ENCODE measurements at places on chromosomes 11 and 22. TPM values are rescaled to one million over a fixed set of nuclear protein-coding genes. Genes with fewer than 3 reads are reported as not detected.

PTPRCAP gene
- 1.9 TPM for total RNA-seq

HEPHL1 gene
- not detected for total RNA-seq

KCNE3 gene
- 0.52 TPM for total RNA-seq

SAA4 gene
- not detected for total RNA-seq

C11orf91 gene
- total RNA-seq: not detected

OR8B4 gene
- not detected for total RNA-seq

SAAL1 gene
- total RNA-seq: 21.2 TPM

GLB1L3 gene
- total RNA-seq: not detected
